ENCODE measurements at places on chromosomes 13 and 19.

- ATAC-seq: no peak
Measured at GRCh38 chr13:80141123-80141849, 199.6 kb downstream of the SPRY2 start.

DNA sequence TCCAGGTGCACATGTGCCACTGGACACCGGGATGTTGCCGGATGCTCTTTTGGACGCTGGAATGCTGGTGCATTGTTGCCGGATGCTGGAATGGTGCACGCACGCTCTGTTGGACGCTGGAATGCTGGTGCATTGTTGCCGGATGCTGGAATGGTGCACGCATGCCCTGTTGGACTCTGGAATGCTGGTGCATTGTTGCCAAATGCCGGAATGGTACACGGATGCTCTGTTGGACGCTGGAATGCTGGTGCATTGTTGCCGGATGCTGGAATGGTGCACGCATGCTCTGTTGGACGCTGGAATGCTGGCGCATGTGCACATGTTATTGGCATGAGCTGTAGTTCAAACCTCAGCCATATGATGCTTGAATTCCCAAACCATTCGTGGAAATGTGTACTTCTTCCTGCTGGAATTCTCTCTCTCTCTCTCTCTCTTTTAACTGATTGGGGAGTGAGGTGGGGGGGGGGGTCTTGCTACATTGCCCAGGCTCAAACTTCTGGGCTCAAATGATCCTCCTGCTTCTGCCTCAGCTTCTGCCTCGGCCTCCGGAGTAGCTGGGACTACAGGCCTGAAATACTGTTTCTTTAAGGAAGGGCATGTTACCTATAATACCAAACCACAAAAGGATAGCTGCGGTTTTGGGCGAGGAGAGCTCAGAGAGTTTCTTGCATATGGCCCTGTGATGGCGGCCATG, 1.2 kb upstream of the MCF2L start:
- no peak for ATAC-seq

- ATAC-seq: no peak
Measured at GRCh38 chr19:29660835-29661234, 4.4 kb upstream of the PLEKHF1 start.

- ATAC-seq: no peak
Measured at GRCh38 chr19:15631817-15632216, 8.9 kb upstream of the CYP4F3 start.

All from motor neuron (in vitro differentiated cells).